ENCODE measurements at places on chromosomes 2 and 18.
A peak's percentile ranks its signal among the peaks of the same experiment; 100 is the strongest.

- no peak overlapping the region for H3K4me3 ChIP-seq
- H3K27me3 ChIP-seq = no peaks in the 10 kb centered on the region
- no peak for DNase-seq
- H3K36me3 ChIP-seq = no peaks in the 10 kb centered on the region
- no peak overlapping the region for H3K27ac ChIP-seq
These were observed 52.3 kb upstream of the ROCK1 start for GRCh38 chr18:21163647-21164547.

- DNase-seq = no peak
- H3K27ac ChIP-seq = no peak overlapping the region
- no peaks in the 10 kb centered on the region for H3K4me1 ChIP-seq
- H3K36me3 ChIP-seq = no peaks in the 10 kb centered on the region
- H3K27me3 ChIP-seq = no peaks in the 10 kb centered on the region
- no peak overlapping the region for H3K4me3 ChIP-seq
These were observed 168.4 kb upstream of the PKDCC start for GRCh38 chr2:41879235-41879916.

DNA sequence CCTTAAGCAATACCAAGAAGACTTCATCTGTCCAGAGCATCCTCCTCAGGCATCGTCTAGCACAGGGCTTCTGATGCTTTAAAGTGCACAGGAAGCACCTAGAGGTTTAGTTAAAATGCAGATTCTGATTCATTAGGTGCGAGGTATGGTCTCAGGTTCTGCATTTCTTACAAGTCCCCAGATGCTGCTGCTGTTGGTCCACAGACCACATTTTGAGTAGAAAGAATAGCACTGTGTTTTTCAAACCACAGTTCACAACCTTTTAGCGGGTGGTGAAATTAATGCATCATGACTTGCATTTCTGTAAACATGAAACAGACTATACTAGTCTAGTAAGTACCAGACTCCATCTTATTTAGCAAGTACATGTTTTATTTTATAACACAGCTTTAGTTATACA lies 134.6 kb downstream of the TMEFF2 start:
- H3K36me3 ChIP-seq = no peaks in the 10 kb centered on the region
- no peak overlapping the region for H3K4me3 ChIP-seq
- no peaks in the 10 kb centered on the region for H3K4me1 ChIP-seq

DNA sequence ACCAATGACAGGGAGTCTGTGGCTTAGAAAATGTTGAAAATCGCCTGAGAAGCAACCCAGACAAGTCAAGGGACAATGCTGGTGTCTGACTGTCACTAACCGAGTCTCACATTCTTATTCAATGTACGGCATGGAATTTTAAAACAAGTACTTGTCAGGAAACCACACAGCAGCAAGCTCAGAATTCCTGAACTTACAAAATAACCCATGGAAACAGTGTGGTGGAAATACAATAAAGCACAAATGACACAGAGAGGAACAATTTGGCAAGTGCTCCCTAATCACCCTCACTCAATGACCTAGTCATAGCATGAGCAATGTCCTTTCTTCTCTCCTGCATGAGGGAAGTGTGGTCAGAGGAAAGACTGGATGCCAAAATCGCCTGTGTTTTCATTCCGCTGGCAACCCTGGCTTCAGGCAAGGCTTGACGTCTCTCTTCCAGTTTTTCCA lies 154.0 kb downstream of the SATB2 start:
- no peaks in the 10 kb centered on the region for H3K36me3 ChIP-seq
- H3K27ac ChIP-seq = no peak overlapping the region
- no peaks in the 10 kb centered on the region for H3K4me1 ChIP-seq
- H3K4me3 ChIP-seq = no peak overlapping the region
- no peaks in the 10 kb centered on the region for H3K27me3 ChIP-seq

DNA sequence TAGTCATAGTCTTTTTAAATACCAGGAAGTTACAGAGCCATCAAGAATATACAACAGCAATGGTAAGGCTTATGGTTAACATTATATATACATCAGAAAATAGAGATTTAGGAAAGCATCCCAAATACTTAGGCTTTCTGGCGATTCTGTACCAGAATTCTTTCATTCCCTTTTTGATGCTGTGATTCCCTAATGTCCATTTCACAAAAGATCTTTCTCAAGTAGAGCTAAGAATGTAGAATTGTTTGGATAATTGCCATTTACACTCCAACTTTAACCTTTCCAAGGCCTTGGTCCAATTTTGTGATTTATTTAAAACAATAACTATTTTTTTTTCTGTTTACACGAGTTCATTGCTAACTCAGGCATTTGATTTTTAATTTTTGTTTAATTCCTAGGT lies 422.2 kb downstream of the MTX2 start:
- no peak for DNase-seq
- no peak overlapping the region for H3K4me3 ChIP-seq
- H3K27me3 ChIP-seq = no peaks in the 10 kb centered on the region
- no peaks in the 10 kb centered on the region for H3K36me3 ChIP-seq

- no peaks in the 10 kb centered on the region for H3K4me1 ChIP-seq
- H3K27me3 ChIP-seq = no peaks in the 10 kb centered on the region
- no peak for DNase-seq
- no peak overlapping the region for H3K27ac ChIP-seq
These were observed 76.1 kb upstream of the CPO start for GRCh38 chr2:206863196-206863595.

- H3K27me3 ChIP-seq = no peaks in the 10 kb centered on the region
- H3K4me1 ChIP-seq = no peaks in the 10 kb centered on the region
- DNase-seq = no peak
- no peak overlapping the region for H3K27ac ChIP-seq
- H3K36me3 ChIP-seq = no peaks in the 10 kb centered on the region
These were observed 111.1 kb downstream of the SGPP2 start for GRCh38 chr2:222535477-222535876.

GRCh38 chr18:63905361-63905760 lies 2.4 kb upstream of the SERPINB10 start:
- no peak overlapping the region for H3K4me3 ChIP-seq
- no peak for DNase-seq
- no peaks in the 10 kb centered on the region for H3K27me3 ChIP-seq
- no peaks in the 10 kb centered on the region for H3K36me3 ChIP-seq

GRCh38 chr2:99974275-99974674 lies 168.1 kb downstream of the AFF3 start:
- no peaks in the 10 kb centered on the region for H3K27me3 ChIP-seq
- H3K27ac ChIP-seq = no peak overlapping the region
- no peaks in the 10 kb centered on the region for H3K36me3 ChIP-seq
- H3K4me1 ChIP-seq = no peaks in the 10 kb centered on the region

DNA sequence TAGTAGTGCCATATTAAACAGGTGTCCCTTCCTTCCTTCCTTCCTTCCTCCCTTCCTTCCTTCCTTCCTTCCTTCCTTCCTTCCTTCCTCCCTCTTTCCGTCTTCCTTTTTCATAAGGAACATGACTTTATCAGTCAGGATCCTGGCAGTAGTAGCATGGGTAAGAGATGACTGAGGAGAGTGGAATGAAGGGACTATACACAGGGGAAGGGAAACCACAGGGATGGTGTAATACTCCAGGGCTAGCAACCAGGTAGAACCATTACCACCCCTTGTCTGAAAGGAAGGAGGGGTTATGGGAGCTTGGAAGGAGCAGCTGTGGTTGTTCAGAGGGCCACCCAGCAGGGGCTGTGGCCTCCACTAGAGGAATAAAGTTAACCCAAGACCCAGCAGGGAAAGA lies 23.2 kb upstream of the KDM3A start:
- no peaks in the 10 kb centered on the region for H3K36me3 ChIP-seq
- no peaks in the 10 kb centered on the region for H3K27me3 ChIP-seq
- no peak overlapping the region for H3K27ac ChIP-seq
- no peak for DNase-seq
- no peaks in the 10 kb centered on the region for H3K4me1 ChIP-seq

DNA sequence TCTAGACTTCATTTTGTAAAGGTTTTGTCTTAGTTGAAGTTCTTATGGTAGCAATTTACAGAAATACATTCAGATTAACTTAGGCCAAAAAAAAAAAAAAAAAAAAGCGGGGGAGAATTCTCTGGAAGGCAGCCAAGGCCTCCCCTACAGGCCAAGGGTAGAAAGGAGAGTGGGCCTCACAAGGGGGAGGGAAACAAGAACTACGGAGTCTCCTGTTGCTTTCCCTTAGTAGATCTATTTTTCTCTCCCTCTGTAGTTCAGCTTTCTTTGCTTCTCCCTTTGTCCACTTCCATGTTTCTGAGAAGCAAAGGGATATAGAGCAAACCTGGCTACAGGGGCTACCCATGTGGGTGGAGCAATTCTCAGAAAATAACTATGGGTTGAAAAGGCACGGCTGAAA lies 2.4 kb upstream of the STK11IP start:
- peak; percentile 65 for DNase-seq
- H3K4me1 ChIP-seq = no peaks in the 10 kb centered on the region
- H3K27ac ChIP-seq = peak overlapping the region; percentile 17
- H3K4me3 ChIP-seq = no peak overlapping the region

- H3K4me1 ChIP-seq = no peaks in the 10 kb centered on the region
- H3K36me3 ChIP-seq = no peaks in the 10 kb centered on the region
- peak; percentile 29 for DNase-seq
- H3K4me3 ChIP-seq = no peak overlapping the region
- H3K27me3 ChIP-seq = no peaks in the 10 kb centered on the region
These were observed 63.7 kb upstream of the ITGA4 start for GRCh38 chr2:181393472-181393871.

- no peaks in the 10 kb centered on the region for H3K4me1 ChIP-seq
- H3K27me3 ChIP-seq = no peaks in the 10 kb centered on the region
- no peaks in the 10 kb centered on the region for H3K36me3 ChIP-seq
- no peak overlapping the region for H3K4me3 ChIP-seq
These were observed 428.1 kb downstream of the MEIS1 start for GRCh38 chr2:66862885-66863650.

- no peaks in the 10 kb centered on the region for H3K36me3 ChIP-seq
- no peaks in the 10 kb centered on the region for H3K27me3 ChIP-seq
- DNase-seq = no peak
- no peak overlapping the region for H3K27ac ChIP-seq
- no peak overlapping the region for H3K4me3 ChIP-seq
These were observed 72.9 kb downstream of the TSN start for GRCh38 chr2:121828281-121828731.

- no peak overlapping the region for H3K27ac ChIP-seq
- no peak overlapping the region for H3K4me3 ChIP-seq
- no peaks in the 10 kb centered on the region for H3K27me3 ChIP-seq
- no peaks in the 10 kb centered on the region for H3K36me3 ChIP-seq
- DNase-seq = no peak
- no peaks in the 10 kb centered on the region for H3K4me1 ChIP-seq
These were observed 151.1 kb upstream of the MEIS1 start for GRCh38 chr2:66283787-66284186.

- H3K4me3 ChIP-seq = no peak overlapping the region
- no peaks in the 10 kb centered on the region for H3K27me3 ChIP-seq
- no peaks in the 10 kb centered on the region for H3K4me1 ChIP-seq
- H3K36me3 ChIP-seq = no peaks in the 10 kb centered on the region
These were observed 428.7 kb upstream of the ACVR2A start for GRCh38 chr2:147416099-147416498.

- no peak for DNase-seq
- H3K4me3 ChIP-seq = peak overlapping the region; percentile 89
- peaks cover 2% of the 10 kb centered on the region for H3K36me3 ChIP-seq
- H3K4me1 ChIP-seq = peaks cover 9% of the 10 kb centered on the region
- peak overlapping the region; percentile 100 for H3K27ac ChIP-seq
- H3K27me3 ChIP-seq = no peaks in the 10 kb centered on the region
These were observed 155.5 kb downstream of the TGIF1 start for GRCh38 chr18:3605486-3605952.

- peak; percentile 21 for DNase-seq
- no peak overlapping the region for H3K27ac ChIP-seq
- no peaks in the 10 kb centered on the region for H3K36me3 ChIP-seq
- H3K27me3 ChIP-seq = no peaks in the 10 kb centered on the region
- no peak overlapping the region for H3K4me3 ChIP-seq
- H3K4me1 ChIP-seq = no peaks in the 10 kb centered on the region
These were observed 25.3 kb upstream of the GCG start for GRCh38 chr2:162177301-162177700.

- no peaks in the 10 kb centered on the region for H3K4me1 ChIP-seq
- no peak overlapping the region for H3K27ac ChIP-seq
These were observed 165.5 kb downstream of the TTC32 start for GRCh38 chr2:19736191-19736831.

DNA sequence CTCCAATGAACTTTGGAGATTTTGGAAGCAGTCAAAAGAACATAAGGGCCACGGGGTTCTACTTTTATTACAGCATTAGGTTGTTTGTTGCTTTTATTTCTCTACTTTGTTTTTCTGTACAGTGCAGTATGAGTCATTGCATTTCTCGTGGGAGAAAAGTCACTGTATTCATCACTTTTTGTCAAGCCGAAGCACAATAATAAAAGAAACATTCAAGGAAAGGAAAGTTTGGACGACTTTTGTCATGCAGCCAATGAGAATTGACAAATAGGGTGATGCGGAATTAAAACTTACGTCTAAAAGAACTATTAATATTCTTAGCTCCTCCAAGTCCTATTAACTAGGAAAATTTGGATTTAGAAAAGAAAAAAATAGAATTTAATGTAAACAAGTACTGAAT lies 209.9 kb downstream of the TMEM182 start:
- no peak overlapping the region for H3K27ac ChIP-seq
- no peaks in the 10 kb centered on the region for H3K4me1 ChIP-seq
- no peaks in the 10 kb centered on the region for H3K27me3 ChIP-seq
- H3K36me3 ChIP-seq = no peaks in the 10 kb centered on the region
- no peak for DNase-seq
- H3K4me3 ChIP-seq = no peak overlapping the region

GRCh38 chr2:148338541-148338940 lies 306.0 kb upstream of the EPC2 start:
- H3K4me3 ChIP-seq = no peak overlapping the region
- H3K27ac ChIP-seq = no peak overlapping the region
- no peak for DNase-seq
- H3K4me1 ChIP-seq = no peaks in the 10 kb centered on the region

- H3K27ac ChIP-seq = no peak overlapping the region
- H3K4me1 ChIP-seq = no peaks in the 10 kb centered on the region
- no peak overlapping the region for H3K4me3 ChIP-seq
- H3K36me3 ChIP-seq = no peaks in the 10 kb centered on the region
- H3K27me3 ChIP-seq = no peaks in the 10 kb centered on the region
- no peak for DNase-seq
These were observed 219.6 kb upstream of the RBBP8 start for GRCh38 chr18:22713511-22713910.

- no peaks in the 10 kb centered on the region for H3K4me1 ChIP-seq
- DNase-seq = no peak
- H3K27me3 ChIP-seq = no peaks in the 10 kb centered on the region
- no peak overlapping the region for H3K27ac ChIP-seq
- H3K4me3 ChIP-seq = no peak overlapping the region
These were observed 348.6 kb upstream of the SALL3 start for GRCh38 chr18:78630981-78631510.

DNA sequence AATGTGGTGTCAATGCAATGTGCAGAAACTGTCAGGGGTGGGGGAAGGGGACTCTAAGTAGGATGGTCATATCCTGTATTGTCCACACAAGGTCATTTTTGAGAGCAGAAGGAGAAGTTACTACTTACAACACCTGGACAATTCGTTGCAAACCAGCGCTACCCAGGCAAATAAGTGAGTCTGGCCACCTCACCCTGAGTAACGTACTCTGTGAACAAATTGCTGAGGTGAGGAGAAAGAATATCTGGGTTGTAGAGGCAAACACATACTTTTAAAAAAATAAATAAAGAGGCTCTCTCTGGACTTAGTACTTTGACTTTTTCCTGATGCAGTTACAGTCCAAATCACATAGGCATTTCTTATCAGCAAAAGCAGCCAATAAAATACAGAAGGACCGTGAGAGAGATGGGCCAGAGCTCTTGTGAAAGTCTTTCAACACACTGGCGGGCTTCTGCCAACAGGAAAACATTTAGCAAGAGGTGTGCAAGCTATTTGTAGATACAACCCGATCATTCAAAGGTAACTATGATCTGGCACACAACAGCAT lies 268.2 kb upstream of the ID2 start:
- no peaks in the 10 kb centered on the region for H3K27me3 ChIP-seq
- no peak overlapping the region for H3K4me3 ChIP-seq
- DNase-seq = no peak

GRCh38 chr2:107338571-107338970 lies 452.6 kb upstream of the ST6GAL2 start:
- no peak for DNase-seq
- no peaks in the 10 kb centered on the region for H3K4me1 ChIP-seq

Data from mesendoderm (in vitro differentiated cells).